ENCODE measurements at places on chromosomes 5 and 9.

DNA sequence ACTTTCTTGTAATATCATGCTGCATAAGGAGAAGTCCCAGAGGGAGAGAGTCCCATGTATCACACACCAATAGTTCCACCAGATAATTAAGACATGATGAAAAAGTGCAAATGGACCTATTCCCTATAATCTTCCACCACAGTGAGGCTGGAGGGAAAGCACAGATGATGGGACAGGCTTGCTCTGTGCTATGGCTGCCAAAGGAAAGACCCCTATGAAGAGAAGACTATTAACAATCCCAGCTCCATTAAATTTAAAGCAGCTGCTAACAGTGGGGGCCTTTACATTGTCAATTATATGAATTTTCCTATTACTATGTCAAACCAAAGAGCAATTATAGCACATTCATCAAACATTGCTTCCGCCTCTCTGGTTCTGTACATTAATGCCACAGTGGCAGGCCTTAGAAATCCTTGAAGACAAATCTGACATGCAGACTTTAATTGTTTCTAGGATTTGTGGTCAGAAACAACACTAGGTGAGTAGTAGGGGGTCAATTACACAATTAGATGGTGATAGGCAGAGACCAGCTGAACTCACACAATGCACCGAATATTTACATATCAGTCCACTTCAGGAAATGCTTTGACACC lies 551.3 kb downstream of the TLE1 start:
- DNase-seq = no peak

DNA sequence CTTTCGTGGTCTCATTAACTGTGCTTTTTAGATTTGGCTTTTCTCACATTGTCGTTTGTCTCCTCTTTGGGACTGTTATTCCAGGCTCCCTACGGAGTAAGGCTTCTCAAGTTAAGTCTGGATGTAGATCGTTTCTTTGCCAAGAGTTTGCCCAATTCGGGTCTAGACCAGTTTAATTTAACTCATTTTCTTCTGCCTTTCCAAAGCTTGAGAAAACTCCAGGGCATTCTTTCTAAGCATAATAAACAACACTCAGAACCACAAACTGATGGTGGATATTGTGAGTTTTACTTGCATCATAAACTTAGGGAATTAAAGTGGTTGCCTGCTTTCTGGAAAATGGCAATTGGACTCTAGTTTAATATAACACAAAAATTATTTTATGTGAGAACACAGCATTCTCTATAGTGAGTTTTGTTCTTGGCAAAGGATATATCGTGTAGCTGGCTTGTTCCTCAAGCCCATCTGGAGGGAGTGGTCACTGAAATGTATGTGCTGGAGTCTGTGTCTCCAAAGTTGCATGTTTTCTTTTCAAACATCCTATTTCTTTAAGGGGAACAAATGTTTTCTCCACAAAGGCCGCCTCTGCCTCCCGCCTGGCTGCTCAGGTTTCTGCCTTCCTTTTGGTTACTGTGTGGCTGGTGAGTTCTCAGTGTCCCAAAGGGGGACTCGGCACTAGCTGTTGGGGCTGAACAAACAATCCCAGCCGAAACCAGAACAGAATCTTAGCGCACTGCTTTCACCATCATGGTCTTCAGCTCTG lies 211.3 kb upstream of the FBN2 start:
- DNase-seq = no peak

DNA sequence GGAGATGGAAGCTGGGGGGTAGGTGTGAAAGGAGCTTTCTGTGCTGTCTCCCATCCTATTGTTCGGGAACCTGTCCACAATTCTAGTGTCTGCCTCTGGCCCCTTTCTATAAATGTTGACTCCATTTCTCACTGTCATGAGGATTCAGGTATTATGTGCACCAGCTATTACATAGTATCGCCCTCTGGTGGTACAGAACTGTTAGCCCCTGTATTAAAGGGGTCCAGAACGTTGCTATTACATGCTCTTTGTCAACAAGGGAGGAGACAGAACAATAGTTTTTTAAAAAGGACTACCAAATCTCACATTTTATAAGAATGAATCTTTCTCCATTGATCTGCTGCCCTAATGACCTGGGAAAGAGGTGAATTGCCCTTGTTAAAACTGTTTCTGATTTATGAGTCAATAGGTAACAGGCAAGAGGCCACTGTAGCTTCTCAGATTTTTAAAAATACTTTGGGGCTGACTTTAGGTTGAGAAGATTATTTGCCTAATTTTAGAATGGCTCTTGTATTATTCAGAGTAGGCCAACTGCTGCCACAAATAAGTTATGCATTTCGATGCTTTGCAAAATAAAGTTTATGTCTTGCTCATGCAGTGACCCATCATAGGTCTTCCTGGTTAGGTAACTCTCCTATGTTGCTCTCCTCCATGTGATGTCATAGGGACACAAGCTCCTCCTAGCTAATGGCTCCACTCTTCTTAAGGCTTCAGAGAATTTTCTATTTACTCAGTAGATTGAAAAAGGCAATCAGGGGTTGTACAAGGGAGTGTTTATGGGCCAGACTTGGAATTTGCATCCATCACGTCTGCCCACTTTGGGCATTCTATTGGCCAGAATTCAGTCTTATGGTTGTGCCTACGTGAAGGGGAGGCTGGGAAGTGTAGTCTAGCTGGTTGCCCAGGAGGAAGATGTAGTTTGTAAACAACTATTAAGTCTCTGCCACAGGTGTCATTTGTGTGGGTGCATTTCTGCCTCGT lies 20.8 kb downstream of the DCANP1 start:
- DNase-seq = peak; percentile 59

GRCh38 chr5:125152044-125152443 lies 405.6 kb upstream of the ZNF608 start:
- DNase-seq = no peak
